ENCODE measurements at places on chromosomes 4 and X.

GRCh38 chrX:67784712-67785111, 240.9 kb downstream of the AR start:
- DNase-seq = no peak

GRCh38 chr4:84582988-84583875, at the start of gene CDS1:
CDS1 (plus strand) TSS chr4:84583127; CDS start chr4:84583402, 275 bp downstream.
- DNase-seq = peak; percentile 44

DNA sequence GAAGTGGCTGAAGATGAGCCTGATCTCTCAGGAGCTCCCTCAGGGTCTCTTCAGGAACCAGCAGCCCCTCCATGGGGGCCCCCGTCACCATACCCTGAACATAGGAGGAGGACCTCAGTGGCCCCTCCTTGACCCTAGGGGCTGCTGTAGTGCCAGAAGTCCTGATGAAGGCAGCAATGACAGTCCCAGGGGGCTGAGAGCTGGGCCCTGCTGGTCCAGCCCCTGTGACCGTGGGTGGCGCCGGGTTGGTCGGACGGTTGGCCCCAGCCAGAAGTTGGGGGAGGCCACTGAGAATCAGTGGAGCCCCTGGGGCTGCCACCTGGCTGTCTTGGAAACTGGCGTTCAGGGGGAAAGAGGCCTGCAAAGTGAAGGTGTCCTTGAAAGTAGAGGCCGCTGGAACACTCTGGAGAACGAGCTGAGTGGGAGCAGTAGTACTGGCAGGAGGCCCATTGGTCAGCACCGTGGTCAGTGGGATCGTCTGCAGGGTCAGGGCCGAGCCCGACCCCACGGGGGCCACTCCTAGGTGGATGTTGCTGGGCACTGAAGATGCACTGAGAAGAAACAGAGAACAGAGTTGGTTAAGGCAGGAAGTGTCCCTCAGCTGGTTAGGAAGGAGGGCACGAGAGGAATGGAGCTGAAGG, 43.2 kb downstream of the ELF4 start:
- no peak for DNase-seq

DNA sequence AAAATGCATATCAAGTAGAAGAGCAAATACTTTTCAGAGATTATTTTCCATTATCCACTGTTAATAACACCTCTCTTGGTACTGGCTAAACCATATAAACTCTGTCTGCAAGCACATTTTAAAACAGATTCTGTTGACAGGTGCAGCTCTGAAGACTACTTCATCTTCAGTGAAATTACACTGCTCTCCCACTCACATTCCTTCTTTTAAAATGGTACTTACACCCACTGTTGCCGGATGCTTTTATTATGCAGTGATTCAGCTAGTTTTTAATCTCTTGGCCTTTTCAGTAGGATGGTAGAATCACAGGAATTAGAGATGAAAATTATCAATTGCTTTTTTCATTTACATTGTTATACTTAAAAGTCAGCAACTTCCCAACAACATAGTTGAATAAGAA, 381.6 kb downstream of the GASK1B start:
- no peak for DNase-seq

DNA sequence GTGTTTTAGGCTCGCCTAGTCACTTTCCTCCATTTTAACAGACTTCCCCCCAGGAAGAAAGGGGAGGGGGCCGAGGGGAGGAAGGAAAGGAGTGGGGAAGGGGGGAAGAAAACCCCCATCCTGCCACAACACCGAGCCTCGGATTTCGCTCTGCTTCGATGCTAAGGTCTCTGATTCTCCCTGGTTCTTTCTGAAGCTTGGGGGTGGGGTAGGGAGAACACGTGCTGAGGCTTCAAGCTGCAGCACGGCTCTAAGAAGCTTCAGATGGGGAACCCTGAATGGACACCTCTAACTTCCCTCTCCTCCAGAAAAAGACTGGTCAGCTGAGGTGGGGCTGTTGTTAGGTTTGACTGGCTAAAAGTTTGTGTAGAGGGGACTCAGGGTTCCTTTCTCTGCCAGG, 61.8 kb downstream of the RHOH start:
- no peak for DNase-seq

DNA sequence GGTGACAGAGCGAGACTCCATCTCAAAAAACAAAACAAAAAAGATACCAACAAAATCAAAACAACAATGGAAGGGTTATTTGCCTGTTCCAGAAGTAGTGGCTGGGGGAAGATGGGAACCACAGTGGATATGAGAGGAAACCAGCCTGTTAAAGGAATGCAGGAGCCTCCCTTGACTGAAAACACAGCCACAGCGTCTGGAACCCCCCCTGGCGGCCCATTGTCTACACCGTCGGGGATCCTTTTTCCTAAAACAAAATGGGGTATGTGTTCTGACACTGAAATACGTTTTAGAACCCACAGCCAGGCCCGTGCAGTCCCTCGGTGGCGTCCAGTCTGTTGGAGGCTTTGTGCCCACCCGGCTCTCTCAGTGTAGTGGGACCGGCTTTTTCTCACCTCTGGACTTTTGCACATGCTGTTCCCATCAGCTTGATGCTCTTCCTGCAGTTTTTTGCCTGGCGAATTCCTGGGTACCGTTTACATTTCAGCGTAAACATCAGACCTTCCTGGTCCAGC, 19.6 kb downstream of the PIGG start:
- no peak for DNase-seq

GRCh38 chr4:89307178-89307445, 488 bp downstream of the GPRIN3 start:
- DNase-seq = no peak

- DNase-seq = no peak
These were observed 111.1 kb downstream of the RNF150 start for GRCh38 chr4:141022111-141022695.

DNA sequence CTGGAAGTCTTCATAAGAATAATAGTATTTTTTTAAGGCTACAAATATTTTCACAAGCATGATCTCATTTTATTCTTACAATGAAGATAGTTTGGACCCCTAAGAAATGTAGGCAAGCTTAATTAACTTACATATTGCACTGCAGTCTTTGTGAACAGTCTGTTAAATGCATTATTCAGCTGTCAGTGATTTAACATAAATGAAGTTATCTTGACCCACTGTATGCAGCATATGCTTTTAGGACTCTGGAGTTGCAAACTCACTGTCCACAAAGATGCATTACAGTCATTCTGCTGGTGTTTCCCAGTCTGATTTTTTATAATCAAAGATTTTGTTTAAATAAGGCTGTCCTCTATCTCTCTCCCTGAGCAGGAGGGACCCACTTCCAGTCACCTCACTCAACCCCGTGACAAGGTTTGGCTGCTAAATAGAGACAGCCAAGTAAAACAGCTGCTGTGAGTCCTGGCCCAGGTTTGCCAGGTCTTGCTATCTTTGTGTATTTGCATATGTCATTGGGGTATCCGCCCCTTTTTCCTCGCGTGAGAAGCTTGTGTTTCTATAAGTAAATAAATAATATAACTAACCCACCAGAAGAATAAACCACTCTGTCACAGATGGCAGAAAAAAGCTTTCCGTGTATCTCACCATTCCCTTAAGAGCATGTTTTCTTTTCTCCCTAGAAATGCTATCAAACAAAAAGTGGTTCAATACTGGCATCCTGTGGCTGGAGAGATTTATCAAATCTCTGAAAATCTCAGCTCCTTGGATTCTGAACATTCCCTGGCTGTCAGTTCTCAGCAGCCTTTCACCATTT, 67.0 kb downstream of the SLC7A11 start:
- no peak for DNase-seq

GRCh38 chr4:75141162-75141561, 208.2 kb downstream of the PARM1 start:
- DNase-seq = no peak

DNA sequence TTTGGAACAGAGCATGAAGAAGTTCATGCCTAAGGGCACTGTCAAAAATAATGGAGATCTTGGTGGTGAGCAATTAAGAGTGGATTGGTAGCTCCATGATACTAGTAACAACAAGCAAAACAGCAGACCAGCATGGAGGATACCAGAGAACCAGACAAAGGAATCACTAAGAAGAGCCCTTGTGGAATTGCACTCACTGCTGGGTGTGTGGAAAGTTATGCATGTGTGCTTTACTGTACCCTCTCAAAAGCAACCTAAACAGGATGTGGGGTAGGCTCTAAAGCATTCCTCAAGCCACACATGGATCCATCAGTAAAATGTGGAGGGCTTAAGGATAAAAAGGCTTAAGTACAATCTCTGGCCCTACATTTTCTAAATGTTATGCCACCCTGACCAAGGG, 69.5 kb downstream of the AR start:
- DNase-seq = no peak

- peak; percentile 87 for DNase-seq
These were observed at the start of gene GRIA2 for GRCh38 chr4:157220371-157220881. GRIA2 (plus strand) TSS chr4:157220728; CDS start chr4:157221043, 315 bp downstream.

DNA sequence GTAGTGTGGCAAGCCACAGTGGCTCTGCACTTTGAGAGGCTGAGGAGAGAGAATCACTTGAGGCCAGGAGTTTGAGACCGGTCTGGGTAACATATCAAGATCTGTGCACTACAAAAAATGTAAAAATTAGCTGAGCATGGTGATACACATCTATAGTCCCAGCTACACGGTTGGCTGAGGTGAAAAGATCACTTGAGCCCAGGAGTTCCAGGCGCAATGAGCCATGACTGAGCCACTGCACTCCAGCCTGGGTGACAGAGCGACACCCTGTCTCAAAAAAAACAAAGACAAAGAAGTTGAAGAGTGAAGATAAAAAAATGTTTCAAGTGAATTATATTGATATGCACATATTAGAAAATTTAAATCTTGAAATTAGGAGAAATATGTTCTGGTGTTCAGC, 46.3 kb downstream of the SULT1B1 start:
- DNase-seq = no peak

GRCh38 chr4:6568689-6569332, 6.2 kb upstream of the MAN2B2 start:
- no peak for DNase-seq

- no peak for DNase-seq
These were observed 332.5 kb downstream of the C4orf33 start for GRCh38 chr4:129428454-129428853.

GRCh38 chr4:42710329-42710728, 53.4 kb upstream of the ATP8A1 start:
- DNase-seq = no peak

DNA sequence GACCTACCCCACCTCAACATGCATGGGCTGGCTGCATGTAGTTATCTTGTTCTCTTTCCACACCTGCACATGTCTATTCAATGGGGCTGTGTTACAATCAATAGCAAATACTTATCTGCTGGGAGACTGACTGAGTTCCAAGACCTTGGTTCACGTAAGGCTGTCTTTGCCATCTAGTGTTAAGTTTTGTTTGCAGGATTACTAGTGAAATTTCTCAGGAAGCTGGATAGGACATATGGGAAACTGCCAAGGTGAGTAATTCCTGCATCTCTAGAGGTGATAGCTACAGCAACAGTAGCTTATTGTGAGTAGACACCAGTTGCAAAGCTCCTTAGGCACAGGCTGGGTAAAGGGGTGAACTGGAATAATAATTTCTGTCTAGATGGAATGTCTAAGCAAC, 177.5 kb downstream of the ENOX2 start:
- no peak for DNase-seq

GRCh38 chrX:49176421-49177326, 5.0 kb downstream of the PLP2 start:
- no peak for DNase-seq

DNA sequence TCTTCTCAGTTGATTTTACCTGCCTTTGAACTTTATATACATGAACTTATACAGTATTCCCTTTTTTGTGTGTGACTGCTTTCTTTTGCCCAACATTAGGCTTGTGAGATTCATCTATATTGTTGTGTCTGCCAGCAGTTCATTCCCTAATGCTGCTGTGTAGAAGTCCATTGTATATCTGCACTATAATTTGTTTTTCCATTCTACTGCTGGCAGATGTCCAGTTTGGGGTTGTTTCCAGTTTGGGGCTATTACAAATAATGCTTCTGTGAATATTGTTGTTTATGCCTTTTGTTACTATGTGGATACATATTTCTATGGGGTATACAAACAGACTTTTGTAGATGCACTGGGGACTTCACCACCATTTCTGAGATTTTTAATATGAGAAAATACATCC, 268.4 kb downstream of the DCTD start:
- no peak for DNase-seq

- no peak for DNase-seq
These were observed 228.5 kb downstream of the PTTG2 start for GRCh38 chr4:38188631-38189101.

DNA sequence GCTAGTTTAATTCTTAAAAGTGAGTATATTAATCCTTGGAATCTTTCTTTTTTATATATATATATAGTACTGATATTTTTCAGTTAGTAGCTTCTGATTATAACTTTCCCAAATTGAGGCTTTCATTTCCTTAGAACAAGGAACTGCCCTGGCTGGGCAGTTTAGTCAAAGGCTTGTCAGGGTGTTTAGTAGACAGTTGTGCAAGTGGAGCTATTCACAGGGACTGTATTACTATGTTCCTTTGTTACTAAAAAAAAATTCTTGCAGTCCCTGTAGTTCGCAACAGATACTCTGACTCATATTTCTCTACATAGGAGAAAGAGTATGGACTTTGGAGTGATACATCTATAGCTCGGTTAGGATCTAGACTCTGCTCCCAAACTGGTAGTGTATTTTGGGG, 20.8 kb downstream of the USO1 start:
- no peak for DNase-seq

DNA sequence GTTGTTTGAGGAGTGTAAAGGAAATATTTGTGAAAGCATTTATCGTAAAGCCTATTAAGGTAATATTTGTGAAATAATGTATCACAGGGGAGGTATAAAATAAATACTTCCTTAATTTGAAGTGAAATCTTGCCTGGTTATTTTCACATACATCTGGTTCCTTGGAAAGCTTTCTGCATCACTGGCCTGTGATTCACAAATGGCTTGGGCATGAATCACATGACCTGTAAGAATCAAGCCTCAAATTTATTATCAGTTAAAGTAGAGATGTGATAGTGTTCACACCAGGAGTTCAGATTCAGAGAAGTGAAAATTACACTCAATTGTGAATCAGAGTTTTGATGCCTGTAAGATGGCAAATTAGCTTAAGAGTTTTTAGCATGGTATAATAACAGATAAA, 1911.4 kb downstream of the STIM2 start:
- DNase-seq = no peak
